ENCODE measurements at places on chromosomes 5 and 9.
A peak's percentile ranks its signal among the peaks of the same experiment; 100 is the strongest.

- DNase-seq = no peak
Observed at GRCh38 chr5:10503997-10504793, 59.7 kb upstream of the ANKRD33B start.

- peak; percentile 79 for DNase-seq
Observed at GRCh38 chr5:181159286-181160151, 12.1 kb downstream of the OR2V2 start.

- DNase-seq = no peak
Observed at GRCh38 chr9:93108291-93109041, 12.4 kb downstream of the CARD19 start.

DNA sequence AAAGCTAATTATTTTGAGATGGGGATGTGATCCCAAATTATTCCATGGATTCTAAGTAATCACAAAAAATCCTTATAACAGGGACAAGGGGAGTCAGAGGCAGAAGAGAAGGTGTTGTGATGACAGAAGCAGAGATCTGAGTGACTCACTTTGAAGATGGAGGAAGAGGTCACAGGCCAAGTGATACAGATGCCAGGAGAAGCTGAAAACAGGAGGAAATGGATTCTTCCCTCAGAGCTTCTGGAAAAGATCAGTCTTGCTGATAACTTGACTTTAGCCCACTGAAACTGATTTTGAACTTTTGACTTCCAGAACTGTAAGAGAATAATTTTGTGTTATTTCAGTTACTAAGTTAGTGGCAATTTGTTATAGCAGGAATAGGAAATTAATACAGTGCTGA is 105.3 kb downstream of the GCNT1 start:
- DNase-seq = no peak

- no peak for DNase-seq
Observed at GRCh38 chr5:78162253-78162862, 132.1 kb downstream of the AP3B1 start.

GRCh38 chr9:92720209-92720765 is 44.3 kb downstream of the BICD2 start:
- no peak for DNase-seq

DNA sequence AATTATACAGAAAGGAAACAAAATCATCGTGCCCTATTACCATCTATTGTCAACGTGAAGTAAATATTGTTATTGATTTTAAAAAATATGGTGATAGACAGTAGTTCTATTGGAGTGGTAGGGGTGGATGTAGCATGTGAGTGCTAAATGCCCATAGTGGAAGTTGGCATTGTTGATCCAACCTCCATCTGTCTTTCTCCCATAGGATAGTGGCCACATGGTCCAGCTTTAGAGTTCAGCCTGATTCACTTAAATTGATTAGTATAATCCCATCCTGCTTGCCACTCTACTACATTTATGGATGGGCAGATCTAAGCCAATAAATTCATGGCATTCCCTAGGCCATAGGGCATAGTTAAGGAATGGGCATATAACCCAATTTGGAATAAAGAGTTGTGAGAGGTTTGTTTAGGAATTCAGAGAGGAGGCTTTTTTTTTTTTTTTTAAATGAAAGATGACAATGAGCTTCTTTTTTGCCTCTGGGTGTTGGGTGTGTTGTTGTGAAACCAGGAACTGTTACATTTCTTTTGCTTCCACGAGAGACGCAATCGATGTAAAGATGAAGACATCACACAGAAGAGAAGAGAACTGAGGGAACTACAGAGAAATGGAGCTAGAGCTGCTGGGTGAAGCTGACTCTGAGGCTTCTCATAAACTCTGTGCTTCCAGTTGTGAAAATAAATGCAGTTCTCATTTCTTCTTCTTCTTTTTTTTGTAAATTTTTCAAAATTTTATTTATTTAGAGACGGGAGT is 12.5 kb upstream of the CHD1 start:
- DNase-seq = no peak

GRCh38 chr9:115335439-115335838 is 217.5 kb upstream of the TNC start:
- no peak for DNase-seq

GRCh38 chr9:4137681-4138099 is 162.2 kb downstream of the GLIS3 start:
- DNase-seq = no peak

- DNase-seq = no peak
Observed at GRCh38 chr5:60248901-60249300, 355.4 kb upstream of the PDE4D start.

GRCh38 chr5:57681942-57682341 is 199.3 kb upstream of the ACTBL2 start:
- no peak for DNase-seq

DNA sequence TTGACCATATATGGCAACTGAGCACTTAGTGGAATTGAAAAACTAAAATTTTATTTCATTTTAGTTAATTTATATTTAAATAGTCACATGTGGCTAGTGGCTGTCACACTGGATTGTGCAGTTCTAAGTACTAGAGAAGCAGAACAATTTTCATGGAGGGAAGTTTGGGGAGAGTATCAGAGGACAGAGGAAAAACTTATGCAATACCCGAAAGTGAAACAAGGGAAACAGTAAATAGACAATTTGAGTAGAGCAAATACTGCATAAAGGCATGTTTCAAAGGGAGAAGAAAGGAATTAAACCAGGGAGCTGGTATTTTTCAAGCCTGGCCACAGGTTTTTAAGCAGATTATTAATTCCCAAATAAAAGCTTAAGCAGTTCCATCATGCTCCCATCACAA is 590.5 kb upstream of the RORB start:
- no peak for DNase-seq

DNA sequence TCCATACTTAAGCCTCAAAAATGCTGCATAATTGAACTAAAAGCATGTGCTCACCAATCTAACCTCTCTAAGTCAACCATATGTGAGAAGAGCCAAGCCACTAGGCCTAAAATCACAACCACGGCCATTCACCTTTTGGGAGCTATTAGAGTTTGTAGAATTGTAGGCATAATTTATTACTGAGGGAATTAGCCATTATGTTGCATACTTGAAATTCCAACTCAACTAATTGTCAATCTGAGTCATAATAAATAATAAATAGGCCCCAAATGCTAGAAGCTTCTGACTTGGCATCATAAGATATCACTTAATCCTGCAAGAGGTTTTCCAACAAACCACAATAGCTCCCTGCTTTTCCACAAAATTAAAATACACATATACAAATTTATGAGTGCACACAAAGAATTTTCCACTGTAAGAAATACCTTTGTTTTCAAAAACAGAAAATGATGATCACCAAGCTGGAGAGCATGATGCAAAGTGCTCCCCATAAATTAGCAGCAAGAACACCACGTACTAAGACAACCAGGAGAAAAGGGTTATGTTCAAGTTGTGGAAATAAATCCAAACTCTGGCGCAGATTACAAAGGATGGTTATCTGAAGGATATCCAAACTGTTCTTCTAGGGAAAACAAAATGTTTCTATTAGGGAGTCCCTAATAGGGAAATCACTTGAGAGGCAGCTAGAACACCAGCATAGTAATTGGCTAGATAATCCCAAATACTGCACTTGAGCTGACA is 250.0 kb upstream of the SLC30A5 start:
- no peak for DNase-seq

- no peak for DNase-seq
Observed at GRCh38 chr5:149957855-149958254, 2.7 kb upstream of the SLC26A2 start.

DNA sequence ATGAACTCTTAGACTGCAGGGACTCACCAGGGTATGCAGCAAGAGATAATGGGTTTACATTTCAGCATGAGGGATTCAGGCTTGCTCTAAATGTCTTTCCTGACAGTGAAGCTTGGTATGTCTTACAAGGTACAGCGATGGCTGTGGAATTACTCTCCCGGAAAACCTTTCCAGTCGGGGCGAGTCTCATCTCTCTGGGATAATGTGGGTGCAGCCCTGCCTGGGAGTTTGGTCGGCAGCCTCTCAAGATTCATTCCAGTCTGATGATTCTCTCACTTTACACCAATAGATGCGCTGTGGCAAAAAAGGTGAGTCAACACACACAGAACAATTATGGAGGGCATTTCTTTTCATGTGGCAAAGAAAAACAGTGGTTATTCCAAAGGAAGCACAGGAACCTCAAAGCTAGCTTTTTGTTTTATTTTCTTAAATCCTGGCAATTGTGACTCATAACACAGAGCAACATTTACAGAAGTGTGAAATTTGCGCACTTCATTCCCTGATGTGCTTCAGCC is 190.3 kb downstream of the DCP2 start:
- DNase-seq = no peak

GRCh38 chr9:105178076-105178475 is 66.4 kb upstream of the SLC44A1 start:
- no peak for DNase-seq

- no peak for DNase-seq
Observed at GRCh38 chr5:57577432-57578175, 95.0 kb upstream of the ACTBL2 start.

GRCh38 chr9:88373045-88373444 is 15.2 kb upstream of the SPIN1 start:
- DNase-seq = no peak

DNA sequence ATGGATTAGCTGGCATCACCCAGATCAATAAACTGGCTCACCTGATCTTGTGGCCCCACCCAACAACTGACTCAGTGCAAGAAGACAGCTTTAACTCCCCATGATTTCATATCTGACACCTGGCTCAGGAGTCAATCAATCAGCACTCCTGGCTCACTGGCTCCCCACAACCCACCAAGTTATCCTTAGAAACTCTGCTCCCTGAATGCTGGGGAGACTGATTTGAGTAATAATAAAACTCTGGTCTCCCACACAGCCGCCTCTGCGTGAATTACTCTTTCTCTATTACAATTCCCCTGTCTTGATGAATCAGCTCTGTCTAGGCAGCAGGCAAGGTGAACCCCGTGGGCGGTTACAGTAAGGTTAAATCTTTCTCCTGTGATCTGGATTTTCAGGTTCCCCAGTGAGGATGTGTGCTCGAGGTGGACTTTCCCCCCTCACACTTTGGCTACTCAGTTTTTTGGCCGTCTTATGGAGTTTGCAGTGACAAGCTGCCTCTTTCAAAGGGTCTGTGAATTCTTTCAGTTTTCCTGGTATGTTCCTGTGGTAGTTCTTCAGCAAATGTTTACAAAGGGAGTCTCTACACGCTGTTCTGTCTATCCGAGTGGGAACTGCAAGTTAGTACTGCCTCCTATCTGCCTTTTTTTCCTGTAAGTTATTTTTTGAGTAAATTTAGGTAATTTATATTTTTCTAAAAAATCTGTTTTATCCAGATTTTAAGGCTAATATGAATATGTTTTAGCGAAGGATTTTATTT is 500.2 kb upstream of the NUDT12 start:
- DNase-seq = no peak

DNA sequence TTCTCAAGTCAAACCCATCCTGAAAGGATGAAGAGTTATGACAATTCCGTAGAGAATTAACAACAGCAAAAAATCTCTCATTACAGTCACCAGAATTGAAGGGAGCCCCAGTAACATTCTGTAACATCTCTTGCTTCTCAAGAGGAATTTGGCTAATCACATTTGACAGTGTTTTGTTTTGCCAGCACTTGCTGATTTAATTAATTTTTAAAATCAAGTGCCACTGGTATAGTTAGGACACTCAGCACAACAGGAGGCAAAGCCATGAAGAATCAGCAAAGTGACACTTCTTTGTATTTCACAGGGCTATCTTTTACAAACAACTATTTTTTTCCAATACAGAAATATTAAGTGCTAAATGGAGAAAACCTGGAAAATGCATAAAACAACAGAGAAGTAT is 152.8 kb downstream of the MCTP1 start:
- DNase-seq = no peak

DNA sequence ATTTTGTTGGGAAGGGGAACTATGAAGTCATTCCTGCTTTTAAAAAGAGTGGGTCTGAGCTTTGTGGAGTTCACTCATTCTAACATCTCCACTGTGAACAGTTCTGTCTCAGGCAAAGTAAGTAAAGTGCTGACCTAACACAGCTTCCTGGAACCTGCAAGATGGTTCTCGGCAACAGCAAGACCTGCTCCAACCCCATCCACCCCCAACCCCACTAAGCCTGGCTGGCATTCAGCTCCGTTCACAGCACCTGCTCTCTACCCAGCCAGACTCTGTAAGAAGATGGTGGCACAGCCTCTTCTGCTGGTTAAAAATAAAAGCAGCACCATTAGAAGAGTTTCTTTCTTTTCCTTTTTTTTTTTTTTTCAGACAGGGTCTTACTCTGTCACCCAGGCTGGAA is 42.0 kb downstream of the EPB41L4B start:
- DNase-seq = no peak

- DNase-seq = no peak
Observed at GRCh38 chr9:113741886-113742854, 133.9 kb upstream of the ZNF618 start.

DNA sequence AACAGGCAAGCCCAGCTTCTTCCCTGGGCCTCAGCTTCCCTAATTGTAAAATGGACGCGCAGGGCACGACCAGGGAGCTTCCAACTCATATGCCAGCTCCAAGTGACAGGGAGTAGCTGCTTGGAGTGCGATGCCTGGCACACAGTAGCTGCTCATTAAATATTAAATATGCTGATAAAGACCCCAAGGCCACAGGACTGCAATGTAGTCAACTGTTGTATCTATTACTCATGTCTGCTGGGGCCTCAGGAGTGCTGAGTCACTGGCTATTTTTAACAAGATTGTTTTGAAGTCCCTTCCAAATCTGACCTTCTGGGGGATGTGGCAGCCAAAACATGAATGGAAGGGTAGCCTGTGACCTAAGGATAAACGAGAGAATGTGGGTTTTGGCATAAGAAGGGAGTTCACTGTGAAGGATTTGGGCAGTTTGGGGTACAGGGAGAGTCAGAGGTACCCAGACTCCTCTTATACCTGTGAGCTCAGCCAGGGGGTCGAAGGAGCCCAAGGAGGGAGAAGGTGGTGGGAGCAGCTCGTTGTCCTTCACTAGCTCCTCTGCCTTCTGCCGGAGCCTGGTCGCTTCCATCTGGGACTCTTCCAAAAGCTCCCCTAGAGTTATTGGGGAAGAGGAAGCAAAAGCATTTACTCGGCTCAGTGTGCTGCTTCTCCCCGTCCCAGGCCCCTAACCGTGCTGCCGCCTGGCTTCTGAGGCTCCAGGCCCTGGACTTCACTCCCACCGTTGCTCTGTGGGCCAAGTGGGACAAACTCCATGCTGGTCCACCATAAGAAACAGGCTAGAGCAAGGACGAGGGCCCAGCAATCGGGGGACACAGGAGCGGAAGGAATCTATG is 17.5 kb downstream of the TNIP1 start:
- no peak for DNase-seq
